ENCODE measurements at places on chromosomes 3 and 15.

- no peak for DNase-seq
These were observed 2.6 kb upstream of the ULK3 start for GRCh38 chr15:74845581-74845980.

- no peak for DNase-seq
These were observed 76.1 kb upstream of the THBS1 start for GRCh38 chr15:39504808-39505207.

- no peak for DNase-seq
These were observed 46.3 kb downstream of the ZBTB20 start for GRCh38 chr3:115100806-115101205.

DNA sequence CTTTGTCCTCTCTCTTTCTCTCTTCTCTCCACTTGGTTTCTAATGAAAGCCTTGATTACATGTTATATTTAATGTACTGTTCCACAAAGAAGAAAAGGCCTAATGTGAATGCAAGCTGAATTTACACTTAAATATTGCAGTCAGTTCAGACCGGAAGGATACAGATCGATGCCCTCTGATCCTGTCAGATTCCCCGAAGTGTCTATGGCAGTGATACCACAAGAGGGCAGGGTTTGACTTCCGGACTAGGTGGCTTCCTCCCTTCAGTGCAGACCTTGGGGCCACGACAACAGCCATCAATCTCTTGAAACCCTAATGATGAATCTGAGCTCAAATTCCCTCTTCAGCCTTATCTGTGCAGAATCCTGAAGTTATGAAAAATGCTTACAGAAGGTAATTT is 29.5 kb downstream of the AGTR1 start:
- DNase-seq: no peak

- DNase-seq: no peak
These were observed 43.2 kb upstream of the SKOR1 start for GRCh38 chr15:67781907-67782690.

GRCh38 chr3:108838436-108838835 is 15.8 kb downstream of the TRAT1 start:
- no peak for DNase-seq

DNA sequence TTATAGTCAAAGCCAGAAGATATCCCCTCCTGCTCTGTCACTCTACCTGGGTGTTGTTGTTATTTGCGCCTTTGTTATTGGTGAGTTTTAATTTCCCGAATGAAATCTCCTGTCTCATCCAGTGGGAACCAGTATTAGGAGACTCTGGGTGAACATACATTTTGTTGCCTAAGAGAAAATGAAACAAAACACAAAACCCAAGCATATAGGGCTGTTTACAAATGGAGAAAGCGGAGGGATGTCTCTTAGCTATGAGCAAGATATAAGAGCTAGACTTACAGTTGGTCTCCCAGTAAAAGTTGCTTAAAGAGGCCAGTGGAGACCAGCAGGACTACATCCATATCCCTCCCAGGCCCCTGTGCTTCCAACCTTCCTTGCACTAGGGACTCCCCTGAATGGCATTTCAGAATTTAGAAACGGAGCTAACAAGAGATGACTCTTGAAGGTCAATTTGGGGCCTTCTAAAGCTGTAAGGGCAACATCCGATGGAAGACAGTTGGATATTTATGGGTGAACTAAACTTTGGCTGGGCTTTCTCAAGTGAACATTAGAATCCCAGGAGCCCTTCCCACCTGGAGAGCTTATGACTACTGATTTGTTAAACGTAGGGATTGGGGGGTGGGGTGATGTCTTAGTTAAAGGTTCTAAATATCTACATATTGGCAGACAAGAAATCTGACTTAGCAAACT is 2.7 kb downstream of the EOMES start:
- DNase-seq: no peak

DNA sequence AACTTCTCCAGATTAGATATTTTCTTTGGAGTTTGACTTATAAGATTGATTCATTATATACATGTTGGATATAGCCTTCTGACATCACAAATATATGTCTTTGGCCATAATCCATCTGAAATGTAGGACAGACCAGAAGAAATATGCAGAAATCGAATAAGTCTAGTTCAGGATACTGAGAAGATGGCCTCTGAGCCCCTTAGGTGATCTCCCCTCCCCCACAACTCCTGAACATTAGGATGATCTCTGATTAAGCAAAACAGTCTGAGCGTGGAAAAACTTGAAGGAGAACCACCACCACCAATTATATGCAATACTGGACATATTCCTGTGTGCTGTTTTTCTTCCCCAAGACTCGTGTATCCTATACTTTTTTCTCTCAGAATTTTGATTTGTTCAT is 3.2 kb downstream of the SETD5 start:
- DNase-seq: no peak

DNA sequence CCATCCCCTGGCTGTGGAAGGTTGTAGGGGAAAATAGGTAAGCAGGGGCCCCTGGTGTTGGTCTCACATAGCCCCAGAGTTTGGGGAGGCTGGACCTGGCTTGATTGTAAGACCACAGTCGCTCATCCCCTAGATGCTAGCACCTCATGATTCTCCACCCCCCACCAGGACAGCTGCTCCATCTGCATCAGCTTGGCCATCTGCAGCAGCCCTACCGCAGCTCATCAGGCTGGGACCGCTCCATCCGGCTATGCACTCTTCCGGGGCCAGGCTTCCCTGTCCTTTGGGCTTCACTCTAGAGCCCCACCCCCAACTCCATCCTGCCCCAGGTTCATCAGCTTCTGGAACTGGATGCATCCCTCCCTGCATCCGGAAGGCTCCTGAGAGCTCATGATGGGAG is 12.6 kb downstream of the SCN5A start:
- no peak for DNase-seq

DNA sequence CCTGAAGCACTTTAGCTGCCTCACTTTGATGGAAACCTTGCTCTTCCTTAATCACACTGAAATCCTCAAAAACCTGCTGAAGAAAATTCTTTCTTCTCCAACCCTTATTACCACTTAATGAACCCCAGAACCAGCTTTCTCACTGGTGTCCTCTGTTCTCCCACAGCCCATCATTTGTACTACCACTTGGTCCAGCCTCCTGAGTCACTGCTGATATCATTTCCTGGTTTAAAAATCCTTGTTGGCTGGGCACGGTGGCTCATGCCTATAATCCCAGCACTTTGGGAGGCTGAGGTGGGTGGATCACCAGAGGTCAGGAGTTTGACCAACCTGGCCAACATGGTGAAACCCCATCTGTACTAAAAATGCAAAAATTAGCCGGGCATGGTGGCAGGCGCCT is 418.6 kb upstream of the KCNMB2 start:
- no peak for DNase-seq

DNA sequence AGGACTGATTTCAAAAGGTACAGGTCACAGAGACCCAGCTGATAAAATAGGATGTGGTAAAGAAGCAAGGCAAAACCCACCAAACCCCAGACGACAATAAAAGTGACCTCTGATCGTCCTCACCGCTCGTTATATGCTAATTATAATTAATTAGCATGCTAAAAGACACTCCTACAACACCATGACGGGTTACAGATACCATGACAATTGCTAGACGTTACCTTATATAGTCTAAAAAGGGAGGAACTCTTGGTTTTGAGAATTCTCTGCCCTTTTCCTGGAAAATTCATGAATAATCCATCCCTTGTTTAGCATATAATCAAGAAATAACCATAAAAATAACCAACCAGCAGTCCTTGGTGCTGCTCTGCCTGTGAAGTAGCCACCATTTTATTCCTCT is 74.7 kb upstream of the MB21D2 start:
- no peak for DNase-seq

GRCh38 chr15:32099956-32100684 is 69.8 kb downstream of the CHRNA7 start:
- no peak for DNase-seq

- no peak for DNase-seq
These were observed 12.3 kb upstream of the MB21D2 start for GRCh38 chr3:192929755-192930547.

GRCh38 chr15:66650433-66650832 is 51.6 kb upstream of the SMAD6 start:
- DNase-seq: no peak

GRCh38 chr3:47265008-47265407 is 17.6 kb downstream of the KIF9 start:
- DNase-seq: no peak

DNA sequence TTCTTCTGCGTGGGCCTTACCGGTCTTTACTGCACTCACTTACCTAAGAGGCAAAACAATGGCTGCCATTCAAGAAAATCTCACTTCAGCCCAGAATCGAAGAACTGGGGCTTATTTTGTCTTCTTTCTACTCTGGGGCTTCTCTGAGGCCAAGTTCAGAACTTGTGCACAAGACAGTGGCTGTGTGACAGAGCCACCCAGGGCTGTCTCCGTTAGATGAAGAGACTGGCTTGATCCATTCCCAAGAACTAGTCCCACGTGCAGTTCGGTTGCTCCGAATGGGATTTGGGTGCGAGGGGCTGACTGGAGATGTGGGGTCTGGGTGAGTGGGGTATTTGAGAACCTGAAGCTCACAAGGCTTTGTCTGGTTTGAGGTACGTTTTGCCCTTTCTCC is 795 bp upstream of the TCF12 start:
- DNase-seq: no peak

GRCh38 chr3:139006051-139006716 is at the start of gene PRR23A:
Gene PRR23A, minus strand, starts transcription at chr3:139006268. Its CDS starts 0 bp downstream, at chr3:139006268.
- DNase-seq: no peak

GRCh38 chr15:47932951-47933641 is 187.7 kb upstream of the SLC24A5 start:
- DNase-seq: no peak

DNA sequence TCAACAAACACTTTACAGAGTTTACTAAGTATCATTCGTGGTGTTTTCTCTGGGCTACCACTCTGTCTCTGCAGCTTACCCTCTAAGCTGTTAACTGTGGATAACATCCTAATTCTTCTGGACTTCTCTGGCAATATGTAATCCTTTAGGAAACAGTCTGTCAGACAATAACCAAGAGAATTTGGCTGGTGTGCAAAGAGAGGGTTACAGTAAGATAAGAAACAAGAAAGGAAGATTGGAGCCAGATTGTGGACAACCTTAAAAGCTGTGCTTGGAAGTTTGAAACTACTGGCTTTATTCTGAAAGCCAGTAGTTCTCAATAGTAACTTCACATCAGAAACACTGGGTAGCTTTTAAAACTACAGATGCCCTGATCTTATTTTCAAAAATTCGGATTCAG is 778 bp downstream of the ARL6 start:
- DNase-seq: no peak

GRCh38 chr3:47762233-47762632 is 19.5 kb downstream of the SMARCC1 start:
- DNase-seq: no peak

GRCh38 chr3:45548681-45549075 is 45.9 kb upstream of the LIMD1 start:
- DNase-seq: no peak

DNA sequence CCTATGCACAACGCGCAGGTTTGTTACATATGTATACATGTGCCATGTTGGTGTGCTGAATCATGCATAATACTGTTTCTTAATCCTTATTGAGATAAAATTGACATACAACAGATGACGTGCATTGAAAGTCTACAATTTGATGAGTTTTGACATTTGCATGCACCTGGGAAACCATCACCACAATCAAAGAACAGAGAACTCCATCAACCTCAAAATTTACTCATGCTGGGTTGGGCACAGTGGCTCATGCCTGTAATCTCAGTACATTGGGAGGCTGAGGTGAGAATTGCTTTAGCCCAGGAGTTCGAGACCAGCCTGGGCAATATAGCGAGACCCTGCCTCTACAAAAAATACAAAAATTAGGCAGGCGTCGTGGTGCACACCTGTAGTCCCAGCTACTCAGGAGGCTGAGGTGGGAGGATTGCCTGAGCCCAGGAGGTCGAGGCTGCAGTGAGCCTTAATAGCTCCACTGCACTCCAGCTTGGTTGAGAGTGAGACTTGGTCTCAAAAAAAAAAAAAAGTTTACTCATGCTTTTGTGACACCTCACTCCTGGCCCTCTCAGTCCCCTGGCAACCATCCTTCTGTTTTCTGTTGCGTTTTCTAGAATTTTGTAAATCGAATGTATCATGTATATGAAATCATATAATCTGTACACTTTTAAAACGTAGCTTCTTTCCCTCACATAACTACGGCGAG is 56.6 kb downstream of the BHLHE40 start:
- DNase-seq: no peak

- DNase-seq: no peak
These were observed 164.0 kb upstream of the TBL1XR1 start for GRCh38 chr3:177361081-177361938.

- DNase-seq: no peak
These were observed 32.5 kb downstream of the BHLHE40 start for GRCh38 chr3:5011555-5012256.

DNA sequence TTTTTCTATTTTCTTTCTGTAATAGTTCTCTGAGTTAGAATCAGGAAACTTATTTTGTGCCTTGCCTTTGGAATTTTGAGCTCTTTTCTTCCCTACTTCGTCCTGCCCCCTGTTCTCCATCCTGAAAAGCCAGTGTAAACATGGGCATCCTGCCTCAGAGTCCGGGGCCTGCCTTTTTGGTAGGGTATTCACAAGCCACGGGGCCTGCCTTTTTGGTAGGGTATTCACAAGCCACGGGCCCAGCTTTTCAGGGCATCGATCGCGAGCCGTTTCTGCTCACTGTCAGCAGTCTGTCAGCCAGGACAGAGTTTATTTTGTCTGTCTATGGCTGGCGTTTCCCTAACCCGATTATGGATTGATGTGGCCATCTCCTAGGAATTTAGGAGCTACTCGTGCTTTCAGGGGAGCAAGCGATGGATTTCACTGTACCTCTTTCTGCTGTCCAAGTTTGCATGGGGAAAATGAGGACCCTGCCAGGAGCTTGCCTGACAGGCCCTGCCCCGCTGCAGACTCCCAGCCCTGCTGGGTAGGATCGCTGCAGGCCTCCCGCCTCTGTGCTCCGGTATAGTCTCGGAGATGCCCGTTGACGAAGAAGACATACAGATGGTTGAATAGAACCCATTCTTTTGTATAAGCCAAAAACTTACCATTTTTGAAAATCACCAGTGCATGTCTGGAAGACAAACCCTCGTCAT is 12.8 kb downstream of the SYNM start:
- DNase-seq: no peak

GRCh38 chr3:164408326-164408725 is 670.0 kb downstream of the SI start:
- DNase-seq: no peak

DNA sequence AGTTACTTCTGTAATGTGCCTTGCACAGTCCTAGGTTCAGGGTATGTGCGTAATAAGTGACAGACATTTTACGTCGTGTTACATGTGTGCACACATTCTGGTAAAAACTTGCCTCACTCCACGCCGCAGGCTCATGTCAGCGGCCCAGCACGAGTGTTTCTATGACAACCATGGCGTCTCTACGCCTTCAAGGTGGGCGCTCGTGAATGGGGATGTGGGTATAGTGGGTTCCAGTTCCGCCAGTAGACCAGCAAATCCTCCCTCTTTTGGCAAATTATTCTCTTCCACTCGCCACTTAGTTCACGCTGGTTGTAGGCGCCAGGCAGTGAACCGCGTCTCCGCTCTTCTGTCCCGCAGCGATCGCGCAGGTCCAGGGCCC is 40.3 kb downstream of the CHST14 start:
- no peak for DNase-seq
